ENCODE measurements at places on chromosomes 16 and 17. TPM values are rescaled to one million over a fixed set of nuclear protein-coding genes. Genes with fewer than 3 reads are reported as not detected.

Gene PRSS33
- 0.44 TPM for total RNA-seq

Gene RAB40B
- total RNA-seq, result 3.1 TPM

DNA sequence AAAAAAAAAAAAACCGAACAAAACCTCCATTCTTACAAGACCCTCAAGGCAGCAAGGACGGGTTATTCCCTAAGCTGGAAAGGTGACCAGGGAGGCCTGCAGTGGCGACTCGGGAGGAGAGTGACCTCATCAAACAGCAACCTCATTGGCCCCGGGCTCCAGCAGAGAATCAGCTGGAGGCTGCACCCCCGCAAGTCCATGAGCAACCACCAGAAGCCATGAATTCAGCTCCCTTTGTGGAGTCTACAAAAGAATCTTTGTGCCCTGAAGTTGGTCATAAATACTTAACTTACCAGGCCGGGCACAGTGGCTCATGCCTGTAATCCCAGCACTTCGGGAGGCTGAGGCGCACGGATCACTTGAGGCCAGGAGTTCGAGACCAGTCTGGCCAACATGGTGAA is 80.9 kb upstream of the CREBBP start:
- H3K4me3 ChIP-seq, result no peak overlapping the region
- no peak overlapping the region for H3K27ac ChIP-seq
- H3K4me1 ChIP-seq, result peaks cover 20% of the 10 kb centered on the region
- peaks cover 2% of the 10 kb centered on the region for H3K36me3 ChIP-seq

DNA sequence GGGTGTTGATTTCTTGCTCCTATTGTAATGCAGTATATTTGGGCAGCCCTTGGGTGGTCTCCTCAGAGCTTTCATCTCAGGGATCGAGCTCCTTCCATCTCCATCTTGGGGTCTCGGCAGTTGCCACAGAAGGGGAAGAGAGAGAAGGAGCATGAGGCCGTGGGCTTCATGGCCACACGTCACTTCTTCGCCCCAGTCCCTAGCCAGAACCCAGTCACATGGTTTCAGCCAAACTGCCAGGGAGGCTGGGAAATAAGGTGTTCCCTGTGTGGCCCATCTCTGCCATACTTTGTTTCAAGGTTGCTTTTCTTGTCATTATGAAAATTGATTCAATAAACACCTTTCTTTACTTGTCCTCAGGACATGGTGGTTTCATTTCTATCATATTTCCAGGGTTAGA is 68.4 kb upstream of the NKD1 start:
- H3K27me3 ChIP-seq, result no peaks in the 10 kb centered on the region
- DNase-seq, result no peak
- peaks cover 5% of the 10 kb centered on the region for H3K36me3 ChIP-seq
- H3K4me3 ChIP-seq, result no peak overlapping the region
- peaks cover 26% of the 10 kb centered on the region for H3K4me1 ChIP-seq
- H3K27ac ChIP-seq, result peak overlapping the region; percentile 2

- H3K36me3 ChIP-seq, result no peaks in the 10 kb centered on the region
- no peak overlapping the region for H3K4me3 ChIP-seq
- H3K4me1 ChIP-seq, result peaks cover 79% of the 10 kb centered on the region
These were observed 6.4 kb downstream of the WNT3 start for GRCh38 chr17:46811978-46812583.

DNA sequence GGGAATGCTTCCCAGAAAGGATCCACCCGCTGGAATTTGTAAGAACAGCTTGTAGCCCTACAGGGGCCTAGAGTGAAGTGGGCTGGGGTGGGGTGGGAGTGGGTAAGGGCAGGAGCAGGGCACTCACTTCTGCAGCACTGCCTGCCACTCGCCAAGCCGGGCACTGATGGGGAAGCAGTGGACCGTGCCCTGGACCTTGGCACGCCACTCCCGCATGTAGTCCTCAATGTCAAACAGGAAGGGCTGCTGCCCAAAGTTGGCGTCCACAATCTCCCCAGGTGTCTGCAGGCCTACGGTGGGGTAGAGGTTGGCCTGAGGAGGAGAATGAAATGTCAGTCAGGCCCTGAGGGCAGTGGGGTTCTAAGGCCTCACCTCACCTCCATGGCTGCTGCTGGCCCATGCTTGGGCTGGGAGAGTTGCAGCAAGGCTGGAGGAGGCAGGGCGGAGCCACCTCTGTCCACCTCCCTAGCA is 15.7 kb upstream of the GFOD2 start:
- H3K4me3 ChIP-seq, result no peak overlapping the region
- H3K36me3 ChIP-seq, result peaks cover 8% of the 10 kb centered on the region
- no peak overlapping the region for H3K27ac ChIP-seq

DNA sequence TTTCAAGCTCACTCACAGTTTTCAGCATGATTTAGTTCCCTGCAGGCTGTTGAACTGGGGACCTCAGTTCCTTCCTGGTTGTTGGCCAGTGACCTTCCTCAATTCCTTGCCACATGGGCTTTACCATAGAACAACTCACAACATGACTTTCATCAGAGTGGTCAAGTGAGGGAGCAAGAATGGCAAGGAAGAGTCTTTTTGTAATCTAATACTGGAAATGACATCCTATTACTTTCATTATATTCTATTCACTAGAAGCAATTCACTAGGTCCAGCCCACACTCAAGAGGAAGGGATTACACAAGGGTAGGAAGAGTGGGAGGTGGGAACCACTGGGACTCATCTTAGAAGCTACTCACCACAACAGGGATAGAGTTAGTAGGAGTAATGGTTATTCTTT is 57.6 kb downstream of the SYT17 start:
- H3K4me1 ChIP-seq, result peaks cover 9% of the 10 kb centered on the region
- H3K4me3 ChIP-seq, result no peak overlapping the region
- no peak overlapping the region for H3K27ac ChIP-seq

DNA sequence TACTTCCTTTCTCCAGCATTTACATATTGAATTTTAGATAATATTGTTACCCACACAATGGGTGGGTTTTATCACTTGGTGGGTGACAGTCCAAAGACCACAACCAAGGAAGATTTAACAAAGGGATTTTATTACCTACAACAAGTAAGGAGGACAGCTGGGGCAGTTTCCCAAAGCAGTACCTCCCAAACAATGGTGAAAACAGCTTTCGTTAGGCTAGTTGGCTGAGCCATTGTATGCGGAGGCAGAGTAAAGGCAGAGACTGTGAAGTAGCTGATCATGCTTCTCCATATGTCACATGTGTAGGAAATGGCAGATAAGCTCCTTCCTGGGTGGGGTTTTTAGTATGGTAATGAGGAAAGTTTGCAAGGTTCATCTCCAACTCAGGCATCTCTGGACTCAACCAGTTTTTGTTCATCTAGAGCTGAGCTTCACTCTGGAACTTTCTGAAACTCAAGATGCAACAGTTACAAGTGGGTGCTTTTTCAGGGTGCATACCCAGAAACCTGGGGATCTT is 104.3 kb upstream of the PSMD7 start:
- H3K36me3 ChIP-seq, result no peaks in the 10 kb centered on the region
- no peaks in the 10 kb centered on the region for H3K4me1 ChIP-seq
- H3K27me3 ChIP-seq, result no peaks in the 10 kb centered on the region
- DNase-seq, result no peak
- no peak overlapping the region for H3K4me3 ChIP-seq
- H3K27ac ChIP-seq, result no peak overlapping the region

DNA sequence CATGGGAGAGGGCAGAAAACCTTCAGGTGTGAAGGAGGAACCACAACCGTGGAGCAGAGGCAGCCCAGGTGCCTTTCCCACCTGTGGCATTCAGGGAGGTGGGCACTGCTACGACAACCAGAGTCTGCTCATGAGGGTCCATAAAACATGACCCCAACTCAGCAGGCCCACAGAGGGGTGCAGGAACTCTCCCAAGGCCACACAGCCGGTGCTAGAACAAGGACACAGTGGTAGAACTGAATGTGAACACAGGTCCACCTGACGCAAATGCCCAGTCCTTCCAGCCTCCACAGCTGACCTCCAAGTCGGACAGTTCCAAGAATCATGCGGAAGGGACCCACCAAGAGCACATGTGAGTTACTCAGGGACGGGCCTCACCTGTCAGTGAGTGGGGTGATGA is 76.4 kb downstream of the DNAH17 start:
- peaks cover 16% of the 10 kb centered on the region for H3K4me1 ChIP-seq
- DNase-seq, result no peak
- H3K4me3 ChIP-seq, result no peak overlapping the region

GRCh38 chr16:54135361-54136275 is 151.0 kb downstream of the IRX3 start:
- H3K36me3 ChIP-seq, result no peaks in the 10 kb centered on the region
- no peak overlapping the region for H3K4me3 ChIP-seq
- H3K27ac ChIP-seq, result no peak overlapping the region
- peaks cover 14% of the 10 kb centered on the region for H3K4me1 ChIP-seq
- peaks cover 5% of the 10 kb centered on the region for H3K27me3 ChIP-seq
- DNase-seq, result no peak
